Karpas-422 (cell line): ENCODE measurements at places on chromosomes 7 and 10. TPM values are rescaled to one million over a fixed set of nuclear protein-coding genes. Genes with fewer than 3 reads are reported as not detected.
A peak's percentile ranks its signal among the peaks of the same experiment; 100 is the strongest.

- no peak for DNase-seq
These were observed 11.3 kb downstream of the DUSP5 start for GRCh38 chr10:110508806-110509544.

DNA sequence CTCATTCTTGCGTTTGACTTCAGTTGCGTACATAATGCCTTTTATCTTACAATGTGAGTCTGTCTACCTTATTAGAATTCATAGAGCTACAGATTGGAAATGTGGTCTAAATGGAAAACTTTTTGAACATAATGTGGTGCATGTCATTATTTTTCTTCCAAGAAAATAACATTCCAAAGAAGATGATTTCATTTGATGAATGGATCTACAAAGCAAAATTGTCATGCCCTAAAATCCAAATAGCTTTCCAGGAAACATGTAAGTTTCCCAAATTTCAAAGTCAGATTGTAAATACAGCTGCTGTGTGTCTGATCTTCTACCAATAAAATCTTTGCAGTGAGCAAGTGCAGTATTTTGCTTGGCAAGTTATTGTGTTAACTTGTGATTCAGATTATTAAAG, 101.8 kb upstream of the FZD8 start:
- no peak for DNase-seq

- no peak for DNase-seq
These were observed 47.7 kb downstream of the RASGEF1A start for GRCh38 chr10:43218951-43219837.

DNA sequence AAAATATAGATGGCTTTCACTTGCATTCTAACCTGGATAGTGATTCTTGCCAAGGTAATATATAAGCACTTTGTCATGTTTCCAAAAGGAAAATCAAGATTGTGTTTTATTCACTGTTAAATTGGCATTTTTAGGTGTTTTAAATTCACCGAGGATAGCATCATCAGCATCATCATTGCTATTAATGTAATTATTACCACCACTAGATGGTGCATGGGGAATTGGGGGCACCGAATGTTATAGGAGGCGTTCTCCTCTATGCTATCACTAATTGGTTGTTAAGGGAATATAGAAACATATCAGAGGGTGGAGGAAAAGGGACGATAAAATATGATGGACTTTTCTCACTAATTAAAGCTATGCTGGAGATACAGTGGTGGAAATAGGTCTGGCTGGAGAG, 95.5 kb downstream of the CELF2 start:
- DNase-seq: peak; percentile 69

DNA sequence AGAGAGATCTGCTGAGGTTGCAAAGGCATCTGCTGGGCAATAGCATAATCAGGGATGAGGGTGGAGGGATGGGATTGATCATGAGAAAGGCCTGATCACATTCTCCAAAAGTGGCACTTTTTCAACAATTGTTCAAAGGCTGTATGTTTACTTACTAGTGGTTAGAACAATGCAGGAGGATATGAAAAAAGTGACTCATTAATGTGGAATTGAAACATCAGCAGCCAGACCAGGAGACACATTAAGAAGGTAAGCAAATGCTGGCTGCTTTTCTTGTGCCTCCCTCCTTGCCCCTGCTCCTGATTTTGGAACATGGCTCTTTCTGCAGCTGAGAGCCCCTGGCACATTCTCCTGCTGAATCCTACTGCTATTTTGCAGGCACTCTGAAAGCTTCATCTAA, 63.5 kb downstream of the FAM204A start:
- no peak for DNase-seq

GRCh38 chr7:130400120-130400572, 19.9 kb downstream of the CPA1 start:
- DNase-seq: no peak

DNA sequence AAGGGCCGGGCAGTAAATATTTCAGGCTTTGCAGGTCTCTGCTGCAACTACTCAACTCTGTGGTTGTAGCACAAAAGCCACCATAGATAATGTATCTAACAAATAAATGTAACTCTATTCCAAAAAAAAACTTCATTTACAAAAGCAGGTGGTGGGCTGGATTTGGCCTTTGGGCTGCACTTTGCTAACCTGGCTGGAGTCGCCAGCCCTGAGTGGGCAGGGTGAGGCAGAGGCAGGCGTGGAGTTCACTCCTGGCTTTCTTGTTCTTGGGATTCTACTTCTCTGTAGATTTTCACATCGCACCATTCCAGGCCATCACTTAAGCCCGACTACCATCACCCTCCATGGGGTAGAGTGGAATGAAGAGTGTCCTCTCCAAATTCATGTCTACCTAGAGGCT, 367.6 kb upstream of the MGMT start:
- DNase-seq: no peak

- DNase-seq: peak; percentile 95
These were observed 7.0 kb downstream of the CALY start for GRCh38 chr10:133329491-133330202.

The ITPRID1 gene
- total RNA-seq: not detected in 2 replicates

The PAPSS2 gene
- total RNA-seq: not detected in 2 replicates

The RNF32 gene
- 1.3 and 2.3 TPM in 2 replicates for total RNA-seq

The CXCL12 gene
- total RNA-seq: not detected in 2 replicates

The TAS2R4 gene
- 0.43 and 1.3 TPM in 2 replicates for total RNA-seq
